ENCODE measurements at places on chromosomes 13 and 19.

GRCh38 chr19:41927497-41928192 lies 604 bp downstream of the ERFL start:
- no peak for DNase-seq

- DNase-seq: no peak
Measured at GRCh38 chr19:15374796-15375440, 4.7 kb downstream of the AKAP8 start.

GRCh38 chr19:8361921-8362793 lies 1.8 kb upstream of the ANGPTL4 start:
- DNase-seq: peak; percentile 80

DNA sequence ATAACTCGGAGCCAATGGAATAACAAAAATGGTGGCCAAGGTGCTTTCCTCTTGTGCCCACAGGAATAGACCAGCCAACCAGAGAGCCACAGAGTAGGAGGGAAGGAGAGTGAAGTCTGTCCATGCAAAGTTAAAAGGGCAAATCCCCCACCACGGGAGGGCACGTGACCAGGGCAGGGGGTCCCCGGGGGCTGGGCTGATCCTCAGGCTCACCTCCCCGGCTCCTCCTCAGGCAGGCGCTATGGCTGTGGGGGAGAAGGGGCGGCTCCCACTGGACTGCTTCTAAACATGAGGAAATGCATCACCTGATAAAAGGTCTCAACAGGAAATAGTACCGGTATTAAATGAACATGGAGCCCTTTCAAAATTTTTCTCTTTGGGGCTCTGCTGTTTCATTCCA lies 73.2 kb upstream of the SLC15A1 start:
- no peak for DNase-seq

GRCh38 chr19:58355908-58356765 lies 2.8 kb upstream of the A1BG start:
- DNase-seq: no peak

- no peak for DNase-seq
Measured at GRCh38 chr13:24251525-24251924, 57.9 kb upstream of the C1QTNF9 start.

GRCh38 chr13:32497589-32497988 lies 41.0 kb downstream of the N4BP2L2 start:
- DNase-seq: no peak

- no peak for DNase-seq
Measured at GRCh38 chr13:46743191-46743590, 53.8 kb downstream of the ESD start.

- peak; percentile 80 for DNase-seq
Measured at GRCh38 chr13:23375001-23375971, 58.2 kb downstream of the SACS start.

GRCh38 chr19:49559928-49560327 lies 20.4 kb downstream of the NOSIP start:
- no peak for DNase-seq

GRCh38 chr13:105333416-105333815 lies 1202.0 kb downstream of the EFNB2 start:
- no peak for DNase-seq

DNA sequence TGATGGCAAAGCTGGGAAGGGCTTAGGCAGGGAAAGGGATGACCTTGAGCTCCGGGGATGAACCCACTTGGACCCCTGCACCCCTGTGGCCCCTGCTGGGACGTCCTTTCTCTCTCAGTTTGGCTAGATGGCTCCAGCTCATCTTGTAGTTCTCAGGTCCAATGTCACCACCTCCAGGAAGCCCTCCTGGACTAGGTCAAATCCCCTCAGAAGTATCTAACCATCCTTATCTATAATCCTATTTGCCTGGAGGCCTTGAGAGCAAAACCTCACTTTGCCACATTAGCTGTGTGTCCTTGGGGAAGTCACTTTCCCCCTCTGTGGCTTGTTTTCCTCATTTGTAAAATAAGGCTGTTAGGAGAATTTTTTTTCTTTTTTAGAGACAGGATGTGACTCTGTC lies 42.7 kb upstream of the NFIC start:
- DNase-seq: no peak

All from brain pericyte (primary cell).